ENCODE measurements at places on chromosomes 1 and 21.

GRCh38 chr1:160097151-160097910 lies 1.1 kb downstream of the IGSF8 start:
- no peak for DNase-seq

DNA sequence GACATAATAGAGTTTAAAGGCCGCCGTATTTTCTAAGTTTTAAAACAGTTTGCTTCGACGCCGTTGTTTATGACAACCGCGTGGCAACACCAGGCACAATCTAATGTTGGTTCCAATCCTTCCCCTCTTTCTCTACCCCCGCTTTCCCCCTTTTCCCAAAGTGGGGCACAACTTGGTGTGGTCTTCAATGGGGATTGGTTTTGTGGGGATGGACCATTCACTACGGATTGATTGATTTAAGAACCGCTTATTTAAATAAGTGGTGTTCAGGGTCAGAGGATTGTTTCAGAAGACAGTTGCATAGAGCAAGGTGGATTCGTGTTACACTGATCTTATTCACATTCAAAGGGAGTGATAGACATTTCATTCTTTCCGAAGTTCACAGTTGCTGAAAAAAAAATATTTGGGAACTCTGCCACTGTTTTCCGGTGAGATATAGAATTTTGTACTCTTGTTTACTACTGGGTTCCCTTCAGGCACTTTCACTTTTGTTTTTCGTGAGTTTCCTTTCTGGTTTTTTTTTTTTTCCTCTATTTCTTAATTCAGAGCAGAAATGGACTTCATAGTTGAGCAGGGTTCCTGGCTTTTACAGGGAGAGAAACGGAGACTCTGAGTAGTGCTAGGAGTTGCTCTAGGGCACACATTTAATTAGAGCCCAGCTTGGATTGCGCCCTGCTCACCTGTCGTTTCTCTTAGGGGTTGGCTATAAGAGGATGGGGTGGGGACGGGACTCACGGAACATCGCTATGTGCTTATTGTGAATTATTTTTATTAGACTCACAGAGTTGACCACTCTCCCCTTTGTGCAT lies 79.6 kb upstream of the AK4 start:
- no peak for DNase-seq

- DNase-seq = no peak
These were observed 87.8 kb downstream of the DNM3 start for GRCh38 chr1:171929121-171929520.

DNA sequence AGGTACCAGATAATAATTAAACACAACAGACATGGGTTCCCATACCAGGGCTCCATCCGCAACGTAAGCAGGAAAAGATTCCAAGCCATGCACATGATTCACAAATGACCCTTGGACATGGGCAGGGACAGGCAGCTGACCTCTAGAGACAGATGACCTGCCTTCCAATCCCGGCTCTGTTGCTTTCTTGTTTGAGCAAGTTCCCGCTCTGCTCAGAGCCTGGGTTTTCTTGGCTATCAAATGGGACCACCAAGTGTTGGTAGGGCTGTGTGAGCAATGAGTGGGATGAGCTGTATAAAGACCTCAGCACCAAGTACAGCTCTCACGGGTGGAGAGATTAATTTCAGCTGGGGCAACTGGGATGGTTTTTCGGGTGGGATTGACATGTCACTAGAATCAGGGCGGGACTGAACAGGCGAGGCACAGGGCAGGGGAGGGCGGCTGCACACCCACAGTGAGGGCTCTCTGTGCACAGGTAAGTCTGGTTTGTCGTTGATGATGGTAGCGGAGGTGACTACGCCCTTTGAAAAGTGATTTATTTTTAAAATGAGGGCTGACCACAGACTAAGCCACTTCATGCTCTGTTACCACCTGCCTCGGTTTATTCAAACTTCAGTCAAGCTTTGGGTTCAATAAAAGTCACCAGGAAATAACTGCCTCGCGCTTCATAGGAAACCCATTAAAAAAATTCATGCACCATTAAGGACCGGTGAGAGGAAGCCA lies 57.5 kb upstream of the IFFO2 start:
- no peak for DNase-seq

DNA sequence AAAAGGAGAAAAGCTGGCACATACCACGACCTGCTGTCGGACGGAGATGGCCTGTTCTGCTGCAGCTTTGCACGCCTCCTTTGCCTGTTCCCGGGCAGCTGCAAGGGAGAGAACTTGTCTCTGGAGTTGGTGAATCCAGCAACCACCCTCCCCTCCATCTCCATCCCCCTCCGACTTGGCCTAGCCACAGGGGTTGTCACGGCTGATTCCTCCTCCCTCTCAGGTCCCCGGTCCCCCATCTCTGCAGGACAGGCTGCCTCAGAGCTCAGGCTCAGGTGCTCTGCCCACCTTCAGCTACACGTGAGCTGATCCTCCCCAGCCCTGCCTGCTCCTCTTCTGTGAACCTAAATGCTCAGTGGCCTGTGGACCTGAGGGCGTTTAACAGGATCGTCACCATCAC lies 11.1 kb upstream of the SRM start:
- no peak for DNase-seq

- DNase-seq = no peak
These were observed 19.5 kb downstream of the ERG start for GRCh38 chr21:38478782-38479181.

GRCh38 chr1:46036894-46037839 lies 95.3 kb downstream of the PIK3R3 start:
- peak; percentile 68 for DNase-seq

DNA sequence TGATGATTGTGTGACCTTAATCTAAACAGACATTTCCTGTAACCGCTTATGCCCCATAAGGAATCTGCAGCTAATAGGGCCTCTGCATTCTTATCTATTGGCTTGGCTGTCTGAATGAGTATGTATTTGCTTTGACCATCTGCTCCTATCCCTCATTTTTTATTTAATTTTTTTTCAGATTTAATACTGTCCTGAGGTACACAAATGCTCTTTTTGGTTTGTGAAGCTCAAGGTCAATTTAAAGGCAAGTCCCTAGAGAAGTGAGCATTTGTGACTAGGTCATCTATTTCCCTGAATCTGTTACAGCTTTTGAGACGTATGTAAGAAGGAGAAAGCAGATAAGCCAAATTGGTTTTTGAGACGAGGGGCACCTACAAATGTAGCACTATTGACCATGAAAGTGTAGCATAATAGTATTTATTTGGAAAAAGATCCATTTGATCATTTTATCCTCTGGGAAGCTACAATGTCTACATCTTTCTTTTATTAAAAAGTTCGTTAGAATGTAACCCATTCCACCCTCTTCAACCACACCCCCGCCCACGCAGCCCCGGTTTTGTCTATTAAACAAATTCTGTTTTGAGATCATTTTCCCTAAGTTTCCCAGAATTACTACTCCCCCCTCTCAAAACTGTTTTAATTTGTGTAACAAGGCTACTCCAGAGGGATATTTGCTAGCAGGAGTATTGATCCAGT lies 69.2 kb upstream of the HSPA13 start:
- DNase-seq = no peak

DNA sequence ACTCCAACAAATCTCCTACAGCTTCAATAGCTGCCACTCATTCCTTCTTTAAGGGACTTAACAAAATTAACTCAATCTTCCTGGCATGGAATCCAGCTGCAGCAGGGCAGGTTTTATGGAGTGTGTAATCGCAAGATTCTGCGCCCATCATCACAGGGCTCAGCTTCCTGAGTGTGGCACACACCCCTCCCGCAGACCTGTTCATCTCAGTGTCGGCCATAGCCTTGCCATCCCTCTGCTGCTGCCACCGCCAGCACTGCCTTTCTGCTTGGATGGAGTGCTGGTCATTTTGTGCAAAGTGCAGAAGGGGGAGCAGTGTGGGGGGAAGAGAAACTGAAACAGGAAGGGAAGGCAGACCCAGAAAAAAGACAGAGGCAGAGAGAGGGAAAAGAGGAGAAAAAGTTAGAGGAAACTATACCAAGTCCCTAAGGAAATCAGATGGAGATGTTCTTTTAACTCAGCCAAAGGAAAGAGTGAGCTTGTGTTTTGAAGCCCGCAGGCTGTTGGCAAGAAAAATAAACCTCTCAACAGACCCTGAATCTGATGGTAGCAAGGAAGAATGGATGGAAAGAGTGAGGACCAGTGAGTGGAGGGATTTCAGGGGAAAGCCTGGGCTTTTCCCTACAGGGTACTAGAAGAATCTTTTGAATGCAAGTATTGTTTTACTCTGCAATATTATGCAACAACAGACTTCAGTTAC lies 324.2 kb downstream of the SEC16B start:
- no peak for DNase-seq

- DNase-seq = no peak
These were observed 1.9 kb upstream of the ETV3 start for GRCh38 chr1:157140063-157140588.

GRCh38 chr1:221381910-221382623 lies 359.8 kb downstream of the DUSP10 start:
- no peak for DNase-seq

DNA sequence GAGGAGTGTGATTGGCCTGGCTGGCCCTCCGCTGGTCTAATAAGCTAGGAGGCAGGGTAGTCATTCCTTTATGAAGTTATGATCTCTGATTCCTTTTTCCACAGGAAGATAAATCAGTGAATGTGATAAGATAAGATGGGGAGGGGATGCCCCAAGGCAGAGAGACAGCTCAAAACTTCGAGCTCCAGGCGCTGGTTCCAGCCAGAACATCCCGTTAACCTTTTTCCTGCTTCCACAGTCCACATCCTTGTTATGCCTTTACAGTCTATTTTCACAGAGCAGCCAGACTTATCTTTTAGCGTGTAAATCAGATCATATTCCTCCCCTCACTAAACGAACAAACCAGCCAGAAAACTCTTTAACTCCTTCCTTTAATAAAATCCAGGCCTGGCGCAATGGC lies 38.5 kb upstream of the BMP8B start:
- DNase-seq = no peak

DNA sequence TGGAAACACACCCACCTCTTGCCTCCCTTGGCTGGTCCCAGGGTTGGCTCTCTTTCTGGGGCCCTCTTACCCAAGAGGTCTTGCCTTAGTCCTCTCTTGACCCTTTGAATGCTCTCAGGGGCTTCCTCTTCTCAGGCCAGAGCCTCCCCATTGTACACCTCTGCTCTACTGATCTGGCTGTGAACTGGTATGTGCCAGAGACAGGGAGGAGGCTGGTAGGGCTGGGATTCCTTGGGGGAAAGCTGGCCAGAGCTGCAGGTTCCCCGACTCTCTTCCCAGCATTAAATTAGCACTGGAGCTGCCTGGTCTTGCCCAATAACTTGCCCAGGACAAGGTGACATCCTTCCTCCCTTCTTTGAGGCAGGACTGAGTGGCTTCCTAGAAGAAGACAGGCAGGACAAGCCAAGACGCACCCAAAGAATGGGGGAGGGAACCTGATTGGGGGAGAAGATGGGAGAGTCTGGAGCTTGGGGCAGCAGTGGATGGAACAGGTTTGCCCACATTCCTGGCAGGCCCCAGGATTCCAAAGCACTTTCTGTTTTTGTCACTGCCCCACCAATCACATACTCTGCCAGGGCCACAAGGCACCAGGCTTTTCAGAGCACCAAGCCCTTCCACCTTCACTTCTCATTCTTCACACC lies 37.2 kb upstream of the CITED4 start:
- DNase-seq = no peak

DNA sequence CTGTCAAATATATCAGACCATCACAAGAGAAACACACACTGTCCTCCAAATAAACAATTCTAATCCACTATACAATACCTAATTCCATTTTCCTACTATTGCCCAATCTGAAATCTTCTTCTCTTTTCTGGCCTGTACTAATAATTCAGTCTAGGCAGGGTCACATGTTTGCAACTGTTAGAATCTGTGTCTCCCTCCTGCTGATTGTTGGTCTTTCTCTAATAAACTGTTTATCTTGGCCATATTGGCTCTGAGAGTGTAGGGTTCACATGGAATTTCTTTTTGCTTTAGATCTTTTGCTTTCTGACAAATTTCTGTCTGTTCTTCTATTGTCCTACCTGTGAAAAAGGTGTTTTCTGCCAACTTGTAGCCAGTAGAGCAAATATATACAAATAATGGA lies 319.9 kb upstream of the ADAMTS5 start:
- no peak for DNase-seq

DNA sequence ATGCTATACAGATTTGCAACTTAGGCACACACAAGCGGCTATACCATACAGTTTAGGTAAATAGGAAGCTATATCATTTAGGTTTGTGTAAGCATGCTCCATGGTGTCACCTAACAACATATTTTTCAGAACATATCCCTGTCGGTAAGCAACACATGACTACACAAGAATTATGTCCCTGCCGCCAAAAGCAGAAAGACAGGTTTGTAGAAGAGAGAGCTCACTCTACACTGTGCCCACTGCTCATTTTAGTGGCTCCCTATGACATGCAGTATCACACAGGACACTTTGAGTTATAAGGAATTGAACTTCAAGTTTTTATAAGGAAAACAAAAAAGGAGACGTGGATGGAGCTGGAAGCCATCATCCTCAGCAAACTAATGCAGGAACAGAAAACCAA lies 132.5 kb upstream of the KAZN start:
- DNase-seq = no peak

- DNase-seq = no peak
These were observed 6.5 kb downstream of the CD55 start for GRCh38 chr1:207328004-207328403.

DNA sequence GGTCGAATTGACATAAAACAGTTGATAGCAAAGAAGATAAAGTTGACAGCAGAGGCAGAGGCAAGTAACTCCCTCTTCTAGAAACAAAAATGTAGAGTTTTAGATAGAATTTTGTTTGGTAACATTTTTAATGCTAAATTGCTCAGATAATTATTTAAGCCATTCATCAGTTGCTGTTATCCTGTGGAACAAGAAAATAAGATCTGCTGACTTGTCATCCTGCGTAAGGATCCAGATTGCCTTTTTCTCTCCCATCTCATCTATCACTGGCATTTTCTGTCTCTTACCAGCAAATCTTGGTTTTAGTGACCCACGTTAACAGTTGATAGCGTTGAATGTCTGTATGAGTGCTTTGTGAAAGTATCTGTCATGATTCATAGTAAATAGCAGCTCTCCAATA lies 29.8 kb downstream of the SOAT1 start:
- no peak for DNase-seq

DNA sequence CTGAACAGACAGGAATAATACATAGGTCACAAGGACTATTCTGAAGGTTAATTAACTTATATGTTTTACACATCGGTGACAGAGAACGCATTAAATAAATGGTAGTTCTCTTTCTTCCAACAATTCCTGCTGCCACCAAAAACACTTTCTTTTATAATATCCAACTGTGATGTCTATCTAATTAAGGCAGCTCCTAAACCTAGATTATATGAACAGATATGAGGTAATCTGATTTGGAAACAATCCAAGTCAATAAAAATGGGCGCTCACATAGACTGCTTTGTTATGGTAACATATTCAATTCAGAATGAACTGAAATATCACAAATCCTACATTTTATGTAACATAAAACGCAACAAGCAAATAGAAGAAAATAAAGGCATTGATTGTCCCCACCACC lies 16.0 kb downstream of the CYYR1 start:
- no peak for DNase-seq
